Adrenal gland (tissue), 19 donors: ENCODE measurements at places on chromosomes 1 and 21. TPM values are rescaled to one million over a fixed set of nuclear protein-coding genes. Genes with fewer than 3 reads are reported as not detected.

DNA sequence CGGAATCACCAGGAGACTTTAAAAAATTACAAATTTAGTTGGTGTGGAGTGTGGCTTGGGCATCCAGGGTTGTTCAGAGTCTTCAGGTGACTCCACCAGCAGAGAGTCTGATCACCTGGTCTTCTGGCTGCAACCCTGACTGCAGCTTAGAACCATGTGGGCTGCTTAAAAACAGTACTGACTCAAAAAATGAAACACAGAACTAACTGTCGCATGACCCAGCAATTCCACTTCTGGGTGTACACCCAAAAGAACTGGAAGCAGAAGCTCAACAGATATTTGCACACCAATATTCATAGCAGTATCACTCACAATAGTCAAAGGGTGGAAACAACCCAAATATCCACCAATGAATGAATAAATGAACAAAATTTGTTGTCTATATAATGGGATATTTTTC is 17.3 kb downstream of the TLR5 start:
- no peak for DNase-seq

DNA sequence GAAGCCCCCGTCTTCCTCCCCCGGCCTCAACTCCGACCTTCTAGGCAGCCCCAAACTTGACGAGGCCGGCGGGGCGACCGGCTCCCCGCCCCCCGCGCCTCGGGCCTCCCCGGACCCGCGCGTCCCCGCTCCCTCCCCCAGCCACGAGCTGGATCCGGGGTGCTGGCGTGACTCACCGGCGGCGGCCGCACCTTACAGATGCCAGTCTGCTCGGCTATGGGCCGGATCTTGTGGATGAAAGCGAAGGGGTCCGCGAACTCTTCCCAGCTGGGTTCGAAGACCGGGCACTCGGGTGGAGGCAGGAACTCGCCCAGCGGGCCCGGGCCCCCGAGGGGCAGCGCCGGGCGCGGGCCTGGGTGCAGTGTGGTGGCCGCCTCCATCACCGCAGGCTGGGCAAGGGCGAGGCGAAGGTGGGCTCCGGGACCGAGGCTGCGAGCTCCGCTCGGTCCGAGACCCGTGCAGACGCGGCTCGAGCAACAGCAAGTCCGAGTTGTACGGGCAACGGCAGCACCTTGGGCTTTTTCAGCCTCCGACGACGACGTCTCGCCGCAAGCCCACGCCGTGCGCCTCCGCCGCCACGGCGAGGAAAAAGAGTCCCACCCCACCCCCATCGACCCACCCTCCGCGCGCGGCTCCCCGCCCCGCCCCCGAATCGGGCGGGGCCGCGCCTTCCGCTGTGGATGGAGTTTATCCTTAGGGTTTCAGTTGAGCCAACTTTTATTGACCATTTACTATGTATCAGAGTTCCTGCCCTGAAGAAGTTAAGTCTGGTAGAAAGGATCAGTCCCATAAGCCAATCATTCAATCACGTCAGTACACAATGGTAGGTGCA is at the start of gene KDM5B:
Gene KDM5B (minus strand): TSS at position 496 of the 832 bp plus-strand sequence. CDS start 116 bp downstream, at position 380.
- peak; percentile 79 for DNase-seq

GRCh38 chr1:159009287-159009686 is 420 bp upstream of the IFI16 start:
- no peak for DNase-seq

DNA sequence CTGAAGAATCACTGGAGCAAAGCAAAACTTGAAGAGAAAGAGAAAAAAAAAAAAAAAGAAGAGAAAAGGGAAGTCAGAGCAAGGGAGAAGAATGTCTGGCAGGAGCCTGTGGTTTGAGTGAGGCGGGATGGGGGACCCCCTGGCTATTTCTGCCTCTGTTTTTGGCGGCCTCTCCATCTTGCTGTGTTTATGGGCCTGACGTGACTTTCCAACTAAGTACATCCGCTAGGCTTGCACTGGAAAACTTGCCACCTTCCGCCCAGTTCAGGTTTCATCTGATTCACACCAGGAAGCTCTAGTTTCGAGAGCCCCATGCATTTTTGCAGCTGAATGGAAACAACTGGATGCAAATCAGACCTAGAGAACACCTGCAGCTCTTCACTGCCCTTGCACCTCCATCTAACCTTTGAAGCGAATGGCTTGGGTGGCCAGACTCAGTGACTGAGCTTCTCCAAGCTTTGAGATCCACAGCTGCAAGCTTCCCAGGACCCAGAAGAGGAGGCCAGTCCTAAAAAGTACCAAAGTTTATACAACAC is 28.0 kb downstream of the TBX15 start:
- DNase-seq = no peak

DNA sequence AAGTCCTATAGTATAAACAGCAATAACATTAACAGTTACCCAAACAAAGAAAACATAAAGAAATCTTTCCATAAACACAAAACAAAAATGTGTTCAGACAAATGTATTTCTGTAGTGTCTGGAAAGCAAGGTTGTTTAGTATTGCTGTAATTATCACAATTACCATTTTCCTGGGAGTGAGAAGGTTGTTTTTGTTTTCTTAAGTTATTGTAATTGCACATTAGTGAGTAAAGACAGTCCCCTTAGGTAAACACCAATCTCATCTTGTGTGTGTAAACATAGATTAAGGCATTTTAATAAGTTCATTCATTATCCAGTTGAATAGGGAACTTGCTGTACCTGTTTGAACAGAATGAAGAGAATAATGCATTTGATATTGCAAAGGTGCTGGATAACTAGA is 356.9 kb upstream of the ADGRL4 start:
- DNase-seq = no peak

Gene NLRP3
- 1.8 TPM for total RNA-seq

Gene KRTAP7-1
- total RNA-seq = not detected

Gene VTCN1
- total RNA-seq = not detected

Gene LRRC71
- not detected for total RNA-seq

Gene RNF11
- 116 TPM for total RNA-seq

- DNase-seq = no peak
Observed at GRCh38 chr1:162548170-162548569, 13.4 kb upstream of the UAP1 start.

DNA sequence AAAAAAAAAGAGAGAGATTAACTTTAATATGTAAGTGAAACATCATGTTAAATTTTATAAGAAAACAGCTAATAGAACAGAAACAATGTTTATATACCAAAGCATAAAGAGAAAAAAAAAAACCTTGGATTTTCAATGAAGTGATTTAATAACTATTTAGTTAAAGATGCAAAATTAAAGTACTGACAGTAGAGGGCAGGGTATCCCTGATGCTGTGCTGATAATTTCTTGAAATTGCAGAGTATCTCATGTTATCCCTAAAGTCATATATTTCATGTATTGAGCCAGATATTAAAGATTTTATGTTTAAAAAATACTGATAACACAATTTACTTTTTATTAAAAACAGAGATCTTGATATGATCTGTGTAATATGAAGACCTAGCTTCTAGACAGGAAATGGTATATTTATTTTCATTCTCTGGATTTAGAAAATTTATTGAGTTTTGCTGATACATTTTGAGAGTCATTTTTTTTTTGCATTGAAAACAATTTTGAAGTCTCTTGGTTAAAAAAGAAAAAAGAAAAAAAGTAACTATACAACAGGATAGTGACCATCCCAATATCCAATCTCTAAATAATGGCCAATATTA is 273.2 kb downstream of the USP25 start:
- no peak for DNase-seq

DNA sequence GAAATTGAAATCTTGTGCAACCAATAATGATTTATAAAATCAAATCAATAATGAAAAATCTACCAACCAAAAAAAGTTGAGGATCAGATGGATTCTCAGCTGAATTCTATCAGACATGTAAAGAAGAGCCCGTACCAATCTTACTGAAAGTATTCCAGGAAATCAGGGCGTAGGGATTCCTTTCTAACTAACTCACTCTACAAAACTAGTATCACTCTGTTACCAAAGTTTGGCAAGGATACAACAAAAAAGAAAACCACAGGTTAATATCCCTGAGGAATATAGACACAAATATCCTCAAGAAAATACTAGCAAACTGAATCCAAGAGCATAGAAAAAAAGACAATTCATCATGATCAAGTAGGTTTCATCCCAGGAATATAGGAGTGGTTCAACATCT is 52.8 kb upstream of the ADGRL4 start:
- DNase-seq = no peak

DNA sequence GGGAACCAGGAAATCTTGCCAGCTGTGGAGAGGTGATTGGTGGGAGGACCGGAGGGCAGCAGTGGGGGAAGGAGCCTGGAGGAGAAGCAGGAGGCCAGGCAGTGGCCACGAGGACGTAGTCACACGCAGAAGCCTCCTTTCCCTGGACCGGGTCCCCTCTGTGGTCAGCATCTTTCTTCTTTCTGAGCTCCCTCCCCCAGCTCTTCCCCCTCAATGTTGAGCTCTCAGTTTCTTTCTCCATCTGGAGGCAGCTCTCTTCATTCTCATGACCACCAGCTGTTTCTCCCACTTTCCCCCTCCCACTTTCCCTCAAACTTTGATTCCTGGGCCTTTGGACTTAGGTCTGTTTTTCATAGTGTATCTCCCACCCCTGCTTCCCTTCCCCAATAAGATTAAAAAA is 18.3 kb downstream of the KIRREL1 start:
- no peak for DNase-seq

DNA sequence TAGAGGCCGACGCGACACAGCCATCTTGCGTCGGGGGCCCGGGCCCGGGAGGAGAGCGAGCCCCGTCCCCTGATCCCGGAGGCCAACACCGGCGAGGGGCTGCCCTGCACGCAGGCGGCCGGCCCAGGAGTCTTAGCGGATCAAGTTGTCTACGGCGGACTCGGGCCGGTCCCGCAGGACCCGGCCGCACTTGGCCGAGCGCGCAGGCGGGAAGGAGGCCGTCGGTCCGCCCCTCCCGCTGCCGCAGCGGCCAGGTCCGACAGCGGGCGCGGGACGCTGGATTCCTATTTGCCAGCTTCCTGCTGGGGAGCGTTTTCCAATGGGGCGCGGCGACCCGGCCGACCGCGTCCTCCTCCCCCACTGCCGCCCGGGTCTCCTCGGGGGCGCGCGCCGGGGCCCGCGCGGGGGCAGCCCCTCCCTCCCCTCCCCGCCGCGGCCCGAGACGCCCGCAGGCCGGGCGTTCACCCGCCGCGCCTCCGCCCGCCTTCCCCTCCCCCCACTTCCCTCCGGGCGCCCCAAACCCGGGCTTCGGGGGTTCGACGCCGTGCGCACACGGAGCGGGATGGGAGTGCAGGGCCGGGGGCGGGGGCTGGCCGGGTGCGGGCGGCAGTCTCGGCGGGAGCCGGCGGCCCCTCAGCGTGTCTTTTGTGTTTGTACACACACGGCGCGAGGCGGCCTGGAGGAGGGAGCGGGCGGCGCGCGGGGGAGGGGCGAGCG is 517 bp upstream of the H3-3A start:
- peak; percentile 80 for DNase-seq

Gene CACNA1S
- total RNA-seq = not detected

- no peak for DNase-seq
Observed at GRCh38 chr1:16969651-16970050, 10.8 kb downstream of the MFAP2 start.

Gene CD101
- total RNA-seq = 0.47 TPM

GRCh38 chr21:46048926-46049889 is 48.7 kb upstream of the COL6A2 start:
- peak; percentile 71 for DNase-seq

- no peak for DNase-seq
Observed at GRCh38 chr1:61307422-61308142, 225.2 kb downstream of the NFIA start.

Gene FOXD2
- total RNA-seq = 0.90 TPM

GRCh38 chr1:53484705-53485477 is 25.7 kb downstream of the DMRTB1 start:
- no peak for DNase-seq

DNA sequence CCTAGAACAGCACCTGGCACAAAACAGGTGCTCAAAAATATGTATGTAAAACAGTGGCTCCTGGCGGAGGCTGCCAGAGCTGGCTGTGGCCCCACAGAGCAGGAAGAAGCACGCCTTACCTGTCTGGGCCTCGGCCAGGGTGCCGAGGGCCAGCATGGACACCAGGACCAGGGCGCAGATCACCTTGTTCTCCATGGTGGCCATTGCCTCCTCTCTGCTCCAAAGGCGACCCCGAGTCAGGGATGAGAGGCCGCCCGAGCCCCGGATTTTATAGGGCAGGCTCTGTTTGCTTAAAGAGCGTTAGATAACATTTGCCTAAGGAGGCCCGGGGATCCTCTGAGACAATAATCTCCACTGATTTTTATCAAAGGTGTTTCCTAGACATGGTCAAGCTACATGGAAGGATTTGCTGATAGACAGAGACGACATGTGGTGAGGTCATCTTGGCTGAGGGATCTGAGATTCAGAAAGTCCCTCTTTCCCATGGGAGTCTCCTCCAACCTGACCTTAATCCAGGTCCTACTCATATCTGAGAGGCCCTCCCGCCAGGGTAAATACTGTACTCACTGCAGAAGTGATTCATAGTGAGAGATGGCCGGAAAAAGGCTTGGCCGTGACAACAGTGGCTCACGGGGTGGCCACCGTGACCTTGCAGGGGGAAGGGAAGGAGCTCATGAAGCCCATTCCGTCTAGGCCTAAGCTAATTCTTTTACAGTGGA is at the start of gene TFF1:
Gene TFF1 (minus strand): TSS at position 244 of the 719 bp plus-strand sequence. CDS start 40 bp downstream, at position 204.
- DNase-seq = peak; percentile 78

GRCh38 chr1:247845693-247846017 is 4.0 kb upstream of the OR11L1 start:
- no peak for DNase-seq

- DNase-seq = no peak
Observed at GRCh38 chr1:113088972-113089371, 16.0 kb downstream of the LRIG2 start.

- DNase-seq = peak; percentile 32
Observed at GRCh38 chr1:43853161-43853921, 80.3 kb upstream of the ARTN start.

DNA sequence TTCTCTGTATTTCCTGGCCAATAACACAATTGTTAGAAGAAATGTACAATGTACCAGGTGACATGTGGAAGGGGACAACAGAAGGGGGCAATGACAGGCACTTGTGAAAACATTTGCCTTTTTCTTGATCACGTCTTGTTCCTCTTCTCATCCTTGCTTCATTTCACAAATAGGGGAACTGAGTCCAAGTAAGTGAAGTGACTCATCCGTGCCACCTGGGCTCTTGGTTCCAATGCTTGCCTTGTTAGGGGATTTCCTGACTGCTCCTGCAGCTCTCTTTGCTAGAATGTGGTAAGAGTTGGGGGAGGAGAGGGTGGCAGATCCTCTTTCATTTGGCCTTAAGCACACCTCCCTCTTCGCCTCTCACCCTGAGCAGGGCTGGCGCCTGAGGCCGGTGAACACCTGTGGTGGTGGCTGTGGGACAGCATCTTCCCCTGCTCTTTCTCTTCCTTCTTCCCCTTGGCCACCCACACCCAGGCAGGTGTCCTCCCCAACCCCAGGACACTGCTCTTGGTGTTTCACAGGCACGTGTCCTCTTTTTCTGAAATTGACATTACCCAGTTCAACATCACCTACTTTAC is 2.2 kb upstream of the RHEX start:
- DNase-seq = peak; percentile 22

Gene PROK1
- 5.0 TPM for total RNA-seq

DNA sequence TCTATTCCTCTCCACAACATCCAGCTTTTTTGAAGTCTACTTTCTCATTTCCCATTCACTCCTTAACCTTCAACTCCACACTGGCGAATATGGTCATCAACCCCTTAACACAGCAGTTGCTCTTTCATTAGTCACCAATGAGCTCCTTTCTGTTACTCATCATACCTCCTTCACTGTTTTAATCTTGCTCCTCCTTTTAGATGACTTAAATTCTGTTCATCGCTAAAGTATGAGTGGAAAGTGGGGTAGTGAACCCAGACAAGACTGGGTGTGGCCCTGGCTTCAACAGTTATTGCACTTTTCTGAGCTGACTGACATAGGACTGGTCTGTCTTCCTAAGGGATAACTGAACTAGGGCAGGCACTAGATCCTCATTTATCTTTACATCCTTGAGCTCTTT is 51.3 kb downstream of the AKT3 start:
- no peak for DNase-seq

- no peak for DNase-seq
Observed at GRCh38 chr1:12386130-12386529, 156.3 kb downstream of the VPS13D start.
